CD4-positive, alpha-beta T cell treated with Interleukin-4 for 4 hours (primary cell): ENCODE measurements at places on chromosomes 3 and 15.

DNA sequence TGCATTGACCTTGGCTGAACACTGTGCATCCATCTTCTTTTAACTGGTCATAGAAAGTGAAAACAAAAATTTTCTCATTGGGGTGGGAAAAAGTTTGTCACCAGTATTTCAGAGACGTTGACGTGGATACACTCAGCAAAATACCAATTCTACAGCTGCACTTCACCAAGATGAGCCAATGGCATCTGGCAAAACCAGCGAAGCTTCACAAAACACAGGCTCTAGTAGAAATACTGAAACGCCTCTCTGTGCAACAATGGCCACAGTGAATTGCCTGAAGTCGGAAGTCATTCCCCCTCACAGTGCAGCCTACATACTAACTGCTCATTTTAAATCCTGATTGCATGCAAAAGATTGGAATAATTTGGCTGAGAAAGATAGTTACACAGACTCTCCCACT lies 17.0 kb downstream of the PCYT1A start:
- DNase-seq, result no peak

DNA sequence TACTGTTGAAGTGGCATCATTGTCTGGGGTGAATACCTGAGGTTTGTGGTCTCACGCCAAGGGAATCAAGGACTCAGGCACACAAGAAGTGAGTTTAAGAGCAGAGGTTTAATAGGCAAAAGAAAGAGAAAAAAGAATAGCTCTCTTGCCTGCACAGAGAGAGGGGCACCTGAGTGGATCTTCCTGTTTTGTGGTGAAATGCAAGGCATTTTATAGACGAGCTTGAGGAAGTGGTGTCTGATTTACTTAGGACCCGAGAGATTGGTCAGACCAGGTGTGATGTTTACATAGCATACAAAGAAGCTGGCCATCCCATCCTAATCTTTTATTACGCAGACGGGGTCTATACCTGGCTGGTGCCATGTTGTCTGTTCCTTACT lies 13.2 kb downstream of the CCR5 start:
- DNase-seq, result no peak

DNA sequence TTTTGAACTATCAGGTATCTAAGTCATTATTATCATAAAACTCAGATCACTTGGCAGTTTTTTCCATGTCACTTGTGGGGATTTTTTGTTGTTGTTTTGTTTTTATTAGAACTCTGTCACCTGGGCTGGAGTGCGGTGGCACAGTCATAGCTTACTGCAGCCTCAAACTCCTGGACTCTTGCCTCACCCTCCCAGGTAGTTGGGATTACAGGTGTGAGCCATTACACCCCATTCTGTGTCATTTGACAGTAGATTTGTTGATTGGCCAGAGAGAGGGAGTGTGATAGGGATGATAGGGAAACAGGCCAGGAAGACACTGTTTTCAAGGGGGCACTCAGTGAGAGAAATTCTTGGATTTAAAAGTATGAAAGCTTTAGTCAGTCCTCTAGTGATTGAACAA lies 54.7 kb upstream of the SCAANT1 start:
- peak; percentile 37 for DNase-seq

DNA sequence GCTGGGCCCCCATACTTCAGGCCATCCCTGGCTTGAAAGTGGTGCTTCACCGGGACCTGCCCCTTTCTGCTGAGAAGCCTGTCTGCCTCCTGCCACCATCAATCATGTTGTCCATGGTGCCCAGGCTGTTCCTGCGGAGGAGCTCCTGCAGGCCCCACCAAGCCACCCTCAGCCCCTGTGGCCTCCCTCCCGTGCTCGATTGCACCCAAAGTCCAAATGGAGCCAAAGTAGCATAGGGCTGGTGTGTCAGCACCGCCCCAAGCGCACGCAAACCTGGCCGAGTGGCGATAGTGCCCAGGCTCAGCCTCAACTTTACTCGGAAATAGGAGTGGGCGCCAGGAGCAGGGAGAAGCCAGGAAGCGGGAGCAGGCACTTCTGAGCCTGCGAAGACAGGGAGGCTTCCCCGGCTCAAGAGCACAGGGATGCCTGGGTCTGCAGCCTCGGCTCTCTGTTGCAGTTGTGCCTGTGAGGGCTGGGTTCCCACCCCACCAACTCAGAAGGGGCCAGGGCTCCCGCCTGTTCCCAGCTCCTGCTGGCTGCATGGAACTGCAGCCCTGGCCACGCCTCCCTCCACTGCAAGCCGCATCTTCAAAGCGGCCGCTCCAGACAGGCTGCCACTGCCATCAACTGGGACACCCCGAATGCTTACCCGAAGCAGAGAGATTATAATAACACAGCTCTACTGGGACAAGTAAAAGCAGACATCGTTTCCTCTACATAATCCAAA lies 203.0 kb downstream of the ARRDC4 start:
- DNase-seq, result no peak

GRCh38 chr3:64049136-64049535 lies 25.8 kb upstream of the PSMD6 start:
- DNase-seq, result no peak

- no peak for DNase-seq
Measured at GRCh38 chr3:13545952-13546454, 2.9 kb upstream of the FBLN2 start.

- peak; percentile 10 for DNase-seq
Measured at GRCh38 chr3:149174901-149175300, 45.5 kb downstream of the HPS3 start.

DNA sequence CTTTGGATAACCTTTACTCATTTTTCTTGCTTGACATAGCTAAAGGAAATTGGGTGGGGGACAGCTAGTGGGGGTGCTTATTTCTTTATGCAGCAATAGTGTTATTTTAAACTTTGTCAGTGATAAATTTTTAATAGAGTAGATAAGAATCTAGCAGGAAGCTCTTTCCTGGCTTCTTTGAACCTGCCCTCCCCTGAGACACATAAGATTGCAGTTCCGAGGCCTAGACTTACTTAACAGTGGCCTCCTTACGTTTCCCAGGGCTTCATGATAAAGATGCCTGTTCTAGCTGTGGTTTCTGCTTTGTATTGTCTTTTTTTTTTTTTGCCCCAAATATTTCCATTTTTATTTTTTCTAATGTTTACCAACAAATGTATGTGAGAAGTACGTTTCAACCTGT lies 170.1 kb downstream of the VPS8 start:
- DNase-seq, result no peak

- no peak for DNase-seq
Measured at GRCh38 chr3:80785475-80785874, 976.0 kb downstream of the GBE1 start.
